ENCODE measurements at places on chromosomes 16 and 17.

DNA sequence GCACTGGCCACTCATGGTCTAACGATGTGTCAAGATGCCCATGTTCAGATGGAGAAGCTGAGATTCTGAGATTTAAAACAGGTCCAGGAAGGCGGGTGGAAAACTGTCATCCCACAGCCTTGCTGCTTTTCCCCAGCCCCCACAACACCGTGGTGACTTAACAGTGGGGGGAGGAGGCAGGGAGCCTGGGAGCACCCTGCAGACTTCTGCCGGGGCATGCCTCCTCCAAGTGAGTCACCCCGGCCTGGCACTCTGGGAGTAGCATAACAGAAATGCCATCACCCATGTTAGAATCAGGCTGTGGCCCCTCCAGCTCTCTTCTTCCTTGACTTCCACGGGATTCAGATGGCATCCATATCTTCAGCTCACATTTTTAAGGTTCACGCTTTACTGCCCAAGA, 164.8 kb downstream of the CBLN1 start:
- H3K4me3 ChIP-seq = no peak overlapping the region
- H3K4me1 ChIP-seq = no peaks in the 10 kb centered on the region
- DNase-seq = no peak
- H3K36me3 ChIP-seq = no peaks in the 10 kb centered on the region
- H3K27me3 ChIP-seq = no peaks in the 10 kb centered on the region

- no peak for DNase-seq
- peaks cover 6% of the 10 kb centered on the region for H3K36me3 ChIP-seq
- peaks cover 13% of the 10 kb centered on the region for H3K4me1 ChIP-seq
- H3K4me3 ChIP-seq = no peak overlapping the region
- H3K27ac ChIP-seq = no peak overlapping the region
- H3K27me3 ChIP-seq = no peaks in the 10 kb centered on the region
Measured at GRCh38 chr17:43768943-43769342, 9.8 kb downstream of the DUSP3 start.

DNA sequence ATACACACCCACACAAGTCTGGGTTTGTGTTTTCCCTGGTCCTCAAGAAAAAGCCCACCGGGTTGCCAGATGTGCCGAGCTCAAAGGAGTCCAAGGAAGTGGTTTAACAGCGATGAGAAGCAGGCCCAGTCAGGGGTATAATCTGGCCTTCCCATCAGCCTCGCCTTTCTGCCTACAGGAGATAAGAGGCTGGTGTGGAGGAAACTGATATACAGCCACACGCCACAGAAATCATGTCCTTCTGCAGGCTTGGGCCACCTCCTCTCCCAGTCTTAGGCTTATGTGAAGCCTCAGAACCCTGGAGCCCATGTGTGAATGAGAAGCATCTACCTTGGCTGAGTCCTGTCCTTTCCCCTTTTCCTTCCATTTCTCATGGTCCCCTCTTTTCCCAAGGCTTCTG, 43.6 kb upstream of the MMP2 start:
- H3K4me1 ChIP-seq = no peaks in the 10 kb centered on the region
- DNase-seq = no peak
- H3K27me3 ChIP-seq = peaks cover 32% of the 10 kb centered on the region
- no peaks in the 10 kb centered on the region for H3K36me3 ChIP-seq
- no peak overlapping the region for H3K4me3 ChIP-seq

GRCh38 chr16:54447576-54448440, 161.2 kb upstream of the IRX3 start:
- H3K4me3 ChIP-seq = no peak overlapping the region
- peaks cover 29% of the 10 kb centered on the region for H3K27me3 ChIP-seq
- H3K36me3 ChIP-seq = no peaks in the 10 kb centered on the region

- no peaks in the 10 kb centered on the region for H3K27me3 ChIP-seq
- H3K27ac ChIP-seq = no peak overlapping the region
- no peak for DNase-seq
- H3K4me3 ChIP-seq = no peak overlapping the region
- H3K36me3 ChIP-seq = no peaks in the 10 kb centered on the region
Measured at GRCh38 chr17:12953156-12953555, 64.7 kb downstream of the ELAC2 start.

- H3K4me3 ChIP-seq = peak within 1 kb of the TSS; percentile 99
- no peaks in the 10 kb centered on the region for H3K27me3 ChIP-seq
- no peak for DNase-seq
- H3K36me3 ChIP-seq = peaks cover 23% of the 10 kb centered on the region
- H3K27ac ChIP-seq = peak within 1 kb of the TSS; percentile 99
- peaks cover 63% of the 10 kb centered on the region for H3K4me1 ChIP-seq
Measured at GRCh38 chr16:66935314-66936011, at the start of gene CES2. Gene CES2 (plus strand): TSS chr16:66935516. CDS start chr16:66935636, 120 bp downstream.

- no peaks in the 10 kb centered on the region for H3K4me1 ChIP-seq
- H3K27me3 ChIP-seq = peaks cover 50% of the 10 kb centered on the region
- no peak overlapping the region for H3K27ac ChIP-seq
- no peak for DNase-seq
Measured at GRCh38 chr17:50260501-50260911, 13.8 kb upstream of the TMEM92 start.

DNA sequence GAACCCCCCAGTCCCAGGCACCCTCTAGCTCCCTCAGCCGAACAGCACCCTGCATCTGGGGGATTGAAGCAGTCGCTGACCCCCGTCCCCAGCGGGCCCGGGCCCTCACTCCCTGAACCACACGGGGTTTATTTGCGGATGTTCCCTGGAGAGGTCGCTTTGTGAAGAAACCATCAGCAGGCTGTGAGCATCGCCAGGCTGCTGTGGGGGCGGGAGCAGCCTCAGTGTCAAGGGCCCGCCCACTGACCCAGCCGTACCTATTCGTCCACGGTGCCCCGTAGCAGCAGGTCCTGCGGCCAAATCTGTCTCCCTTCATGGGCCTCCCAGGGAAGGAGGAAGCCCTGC, 6.4 kb upstream of the RAB40C start:
- no peaks in the 10 kb centered on the region for H3K27me3 ChIP-seq
- H3K36me3 ChIP-seq = peaks cover 6% of the 10 kb centered on the region
- no peak for DNase-seq
- H3K4me1 ChIP-seq = peaks cover 5% of the 10 kb centered on the region
- H3K27ac ChIP-seq = no peak overlapping the region

- peaks cover 54% of the 10 kb centered on the region for H3K36me3 ChIP-seq
- no peak overlapping the region for H3K4me3 ChIP-seq
- no peak overlapping the region for H3K27ac ChIP-seq
- no peak for DNase-seq
- H3K27me3 ChIP-seq = no peaks in the 10 kb centered on the region
Measured at GRCh38 chr16:57167953-57168352, 17.9 kb downstream of the PSME3IP1 start.

- no peak overlapping the region for H3K4me3 ChIP-seq
- H3K4me1 ChIP-seq = peaks cover 41% of the 10 kb centered on the region
- H3K36me3 ChIP-seq = peaks cover 4% of the 10 kb centered on the region
Measured at GRCh38 chr17:67841992-67842391, 16.7 kb downstream of the BPTF start.
